ENCODE measurements at places on chromosomes 16 and 17.
A peak's percentile ranks its signal among the peaks of the same experiment; 100 is the strongest.

DNA sequence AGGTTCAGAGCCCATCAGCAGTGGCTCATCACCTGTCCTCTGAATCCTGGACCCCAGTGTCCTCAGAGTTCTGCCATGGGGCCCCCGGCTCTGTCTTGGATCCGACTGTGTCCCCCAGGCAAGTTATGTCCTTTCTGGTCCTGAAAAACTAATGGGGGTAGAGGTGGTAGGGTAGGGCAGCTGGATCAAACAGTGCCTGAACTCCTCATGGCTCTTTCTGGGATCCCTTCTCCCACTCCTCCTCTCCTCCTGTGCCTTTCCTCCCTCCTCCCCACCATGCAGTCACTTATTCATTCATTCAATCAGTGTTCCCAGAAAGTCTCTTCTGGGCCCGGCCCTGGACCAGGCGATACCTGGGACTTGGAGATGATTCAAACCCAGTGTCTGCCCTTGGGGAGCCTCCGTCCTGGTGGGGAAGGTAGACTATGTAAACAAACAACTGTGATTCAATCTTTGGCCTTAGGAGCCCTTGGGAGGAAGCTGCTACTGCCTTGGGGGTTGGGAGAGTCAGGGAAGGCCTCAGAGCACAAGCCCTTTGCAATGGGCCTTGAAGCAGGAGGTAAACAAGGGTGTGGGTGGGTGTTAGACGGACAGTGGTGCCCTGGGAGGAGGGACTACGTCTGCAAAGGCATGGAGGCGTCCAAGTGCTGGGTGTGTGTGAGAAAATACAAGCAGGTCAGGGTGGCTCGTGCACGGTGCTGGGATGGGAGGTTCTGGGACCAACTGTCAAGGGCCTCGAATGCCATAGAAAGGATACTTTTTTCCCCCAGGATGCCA is 6.4 kb upstream of the FAM83G start:
- DNase-seq = no peak

DNA sequence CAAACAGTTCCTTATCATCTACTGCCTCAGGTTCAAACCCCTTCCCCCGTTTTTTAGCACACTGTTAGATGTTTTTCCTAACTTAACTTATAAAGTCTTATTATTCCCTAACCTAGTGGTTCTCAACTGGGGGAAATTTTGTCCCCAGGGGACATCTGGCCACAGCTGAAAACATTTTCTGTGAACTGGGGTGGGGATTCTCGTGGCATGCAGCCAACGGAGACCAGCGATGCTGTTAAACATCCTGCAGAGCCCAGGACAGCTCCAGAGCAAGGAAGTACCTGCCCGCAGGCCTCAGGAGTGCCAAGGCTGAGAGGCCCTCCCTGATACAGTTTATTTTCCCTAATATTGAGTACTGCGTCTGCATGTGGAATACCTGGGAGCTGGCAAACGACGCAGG is 24.3 kb downstream of the ZCCHC14 start:
- no peak for DNase-seq

DNA sequence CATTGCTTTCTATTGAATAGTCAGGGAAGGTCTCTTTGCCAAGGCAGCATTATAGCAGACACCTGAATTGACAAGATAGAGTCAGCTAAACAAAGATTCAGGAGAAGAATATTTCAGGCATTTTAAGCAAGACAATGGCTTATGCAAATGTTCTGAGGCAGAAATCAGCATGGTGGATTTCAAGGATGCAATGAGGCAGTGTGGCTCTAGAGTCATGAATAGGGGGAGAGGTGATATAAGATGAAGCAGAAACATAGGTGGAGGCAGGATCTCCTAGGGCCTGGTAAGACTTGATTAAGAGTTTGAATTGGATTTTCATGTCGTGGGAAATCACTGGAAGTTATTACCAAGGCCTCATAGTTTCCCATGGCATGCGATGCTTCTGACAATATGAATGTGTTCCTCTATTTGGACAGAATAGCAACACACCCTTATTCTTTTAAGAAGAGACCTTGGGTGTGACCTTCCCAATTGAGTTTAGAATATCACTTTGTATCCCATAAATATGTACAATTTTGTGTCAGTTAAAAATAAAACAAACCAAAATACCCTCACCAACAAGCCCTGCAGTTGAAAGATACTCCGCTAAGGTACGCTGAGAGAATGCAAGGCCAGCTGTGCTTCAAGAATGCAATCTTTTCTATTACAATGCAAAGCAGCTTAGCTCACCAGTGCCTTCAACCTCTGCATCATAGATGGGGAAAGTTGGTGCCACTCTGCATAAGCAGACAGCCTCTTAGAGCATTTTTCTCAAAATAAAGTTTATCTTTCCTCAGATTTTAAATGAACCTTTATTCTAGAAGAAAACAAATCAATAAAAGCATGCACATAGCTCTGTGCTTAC is 139.6 kb upstream of the SALL1 start:
- no peak for DNase-seq

- DNase-seq = no peak
These were observed 180.7 kb upstream of the ZFHX3 start for GRCh38 chr16:73228649-73229048.

GRCh38 chr17:32862940-32863339 is 14.0 kb downstream of the MYO1D start:
- no peak for DNase-seq

- no peak for DNase-seq
These were observed 40.4 kb downstream of the ZNF778 start for GRCh38 chr16:89257757-89258465.

GRCh38 chr16:52741351-52741750 is 194.4 kb upstream of the TOX3 start:
- no peak for DNase-seq

DNA sequence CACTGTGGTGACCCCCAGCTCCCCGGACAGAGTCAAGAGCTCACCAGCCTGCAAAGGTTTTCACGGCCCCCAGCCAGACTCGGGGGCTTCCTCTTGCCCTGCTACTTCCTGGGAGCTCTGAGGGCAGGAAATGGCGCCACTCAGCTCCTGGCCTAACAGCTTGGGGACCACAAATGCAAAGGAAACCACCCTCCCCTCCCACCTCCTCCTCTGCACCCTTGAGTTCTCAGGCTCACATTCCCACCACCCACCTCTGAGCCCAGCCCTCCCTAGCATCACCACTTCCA is 375 bp upstream of the SPN start:
- peak; percentile 32 for DNase-seq
